ENCODE measurements at places on chromosomes 6 and 20.

GRCh38 chr6:108793516-108794251 lies 54.5 kb upstream of the ARMC2 start:
- DNase-seq = no peak

DNA sequence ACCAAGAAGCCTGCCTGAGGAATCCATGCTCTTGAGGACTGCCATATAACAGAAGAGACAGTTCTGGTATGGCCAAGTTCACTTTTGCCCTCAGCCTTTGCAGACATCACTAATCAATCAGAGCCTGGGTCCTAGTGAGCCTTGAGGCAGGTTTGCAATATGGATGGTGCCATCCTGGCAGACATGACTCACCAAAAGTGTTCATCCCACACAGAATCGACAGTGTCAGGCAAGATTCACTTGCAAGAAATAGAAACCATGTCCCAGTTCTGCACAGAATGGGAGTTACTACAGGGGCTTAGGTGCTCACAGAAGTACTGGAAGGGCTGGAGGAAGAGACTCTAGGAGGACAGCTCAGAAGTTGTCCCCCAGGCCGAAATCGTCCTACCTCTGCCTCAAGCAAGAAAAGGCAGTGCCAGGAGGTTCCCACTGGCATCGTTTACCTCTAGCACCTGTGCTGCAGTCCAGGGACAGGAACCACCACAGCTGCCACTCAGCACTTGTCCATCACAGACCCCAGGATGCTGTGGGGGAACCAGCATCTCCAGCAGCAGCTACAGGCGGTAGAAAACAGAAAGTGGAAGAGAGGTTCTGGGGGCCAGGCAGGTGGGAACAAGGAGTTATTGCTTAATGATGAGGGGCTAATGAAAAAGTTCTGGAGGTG lies 42.6 kb upstream of the PHACTR3 start:
- no peak for DNase-seq

DNA sequence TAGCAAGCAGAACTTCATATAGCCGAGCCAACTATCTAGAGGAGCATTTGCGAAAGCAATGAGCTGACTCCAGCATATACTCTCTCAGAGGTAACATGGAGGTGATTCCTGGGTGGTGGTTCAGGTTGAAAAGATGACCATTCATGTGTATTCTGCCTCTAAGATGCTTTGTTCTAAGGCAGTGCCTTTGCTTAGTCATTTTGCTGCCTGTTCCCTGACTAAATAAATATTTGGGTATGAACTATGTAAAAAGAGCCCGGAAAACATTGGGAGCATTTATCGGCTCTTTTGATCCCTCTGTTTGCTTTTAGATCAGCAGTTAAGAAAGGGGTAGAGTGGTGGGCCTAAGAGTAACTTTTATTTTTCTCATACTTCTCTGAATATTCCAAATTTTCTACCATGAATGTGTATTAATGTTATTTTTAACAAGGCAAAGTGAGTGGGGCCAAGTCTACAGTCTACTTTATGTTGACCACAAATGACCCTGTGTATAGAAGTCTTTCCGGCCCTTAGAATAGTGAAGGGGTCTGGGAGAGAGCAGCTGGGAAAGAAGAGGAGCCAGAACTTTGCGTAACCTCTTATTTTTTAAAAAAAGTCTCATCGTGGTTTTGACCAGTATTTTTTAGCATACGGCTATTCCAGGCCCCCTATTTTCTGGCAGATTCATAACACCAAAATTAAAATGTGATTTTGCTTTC lies 206.5 kb upstream of the EYA4 start:
- no peak for DNase-seq

DNA sequence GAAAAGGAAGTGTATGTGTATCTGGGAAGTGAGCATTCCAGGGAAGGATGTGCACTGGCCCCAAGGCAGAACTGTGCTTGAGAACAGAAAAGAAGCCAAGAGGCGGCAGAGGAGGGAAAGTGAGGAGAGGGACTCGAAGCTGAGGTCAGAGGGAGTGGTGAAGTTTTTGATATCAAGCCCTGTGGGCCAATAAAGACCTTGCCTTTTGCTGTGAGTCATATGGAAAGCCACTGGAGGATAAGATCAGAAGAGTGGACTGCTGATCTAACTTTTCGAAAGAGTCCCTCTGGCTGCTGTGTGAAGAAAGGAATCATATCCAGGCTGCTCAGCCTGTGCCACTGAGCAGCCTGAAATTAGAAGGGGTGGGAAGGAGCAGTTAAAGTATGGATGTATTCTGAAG lies 99.4 kb downstream of the EYA4 start:
- DNase-seq = no peak

GRCh38 chr6:39695447-39695846 lies 29.8 kb downstream of the KIF6 start:
- no peak for DNase-seq

GRCh38 chr6:10655508-10656055 lies 38.8 kb downstream of the C6orf52 start:
- no peak for DNase-seq

- no peak for DNase-seq
Observed at GRCh38 chr6:136030131-136030530, 178.6 kb downstream of the PDE7B start.

- no peak for DNase-seq
Observed at GRCh38 chr6:16742116-16742515, 19.1 kb downstream of the ATXN1 start.

DNA sequence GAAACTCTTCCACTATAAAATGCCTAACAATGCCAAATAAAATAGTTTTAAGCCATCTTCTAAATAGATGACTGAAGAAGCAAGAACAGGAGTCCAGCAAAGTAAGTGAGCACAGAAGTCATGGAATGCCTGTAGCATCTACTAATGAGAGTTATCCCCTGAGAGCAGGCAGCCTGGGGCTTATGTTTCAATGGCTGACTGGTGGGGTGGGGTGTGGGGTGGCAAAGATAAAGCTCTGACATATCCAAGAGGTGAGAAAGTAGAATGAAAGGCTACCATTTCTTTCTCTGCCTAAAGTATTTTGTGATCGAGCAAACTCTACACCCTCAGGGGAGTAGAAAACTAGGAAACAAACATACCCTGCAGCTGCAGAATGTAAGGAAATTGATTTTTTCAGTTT lies 348.8 kb downstream of the TFAP2B start:
- DNase-seq = no peak

DNA sequence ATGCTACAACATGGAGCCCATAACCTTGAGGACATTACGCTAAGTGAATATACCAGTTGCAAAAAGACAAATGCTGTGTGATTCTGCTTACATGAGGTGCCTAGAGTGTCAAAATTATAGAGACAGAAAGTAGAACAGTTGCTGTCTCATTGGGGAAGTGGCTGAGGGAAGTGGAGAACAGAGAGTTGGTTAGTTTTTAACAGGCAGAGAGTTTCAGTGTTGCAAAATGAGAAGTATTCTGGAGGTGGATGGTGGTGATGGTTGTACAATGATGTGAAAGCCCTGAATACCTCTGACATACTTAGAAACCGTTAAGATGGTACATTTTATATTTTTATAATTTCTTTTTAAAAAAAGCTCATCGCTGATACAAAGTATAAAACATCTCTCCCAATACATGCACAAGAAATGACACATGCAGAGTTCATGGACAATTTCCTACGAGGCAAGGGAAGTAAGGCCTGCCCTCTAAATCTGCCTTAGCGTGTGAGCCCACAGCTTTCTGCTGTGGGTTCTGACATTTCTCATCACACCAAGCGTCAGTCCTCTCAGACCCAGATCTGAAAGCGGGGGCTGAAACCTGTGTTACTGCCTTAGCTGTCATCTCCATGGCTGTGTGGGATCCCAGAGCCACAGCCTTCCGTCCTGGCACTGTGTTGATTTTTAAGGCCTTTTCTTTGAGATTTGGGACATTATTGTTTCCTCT lies 126.0 kb downstream of the RNASET2 start:
- DNase-seq = no peak

GRCh38 chr6:88867841-88868731 lies 95.3 kb downstream of the RNGTT start:
- no peak for DNase-seq

GRCh38 chr20:36878941-36879340 lies 3.0 kb downstream of the TLDC2 start:
- no peak for DNase-seq

DNA sequence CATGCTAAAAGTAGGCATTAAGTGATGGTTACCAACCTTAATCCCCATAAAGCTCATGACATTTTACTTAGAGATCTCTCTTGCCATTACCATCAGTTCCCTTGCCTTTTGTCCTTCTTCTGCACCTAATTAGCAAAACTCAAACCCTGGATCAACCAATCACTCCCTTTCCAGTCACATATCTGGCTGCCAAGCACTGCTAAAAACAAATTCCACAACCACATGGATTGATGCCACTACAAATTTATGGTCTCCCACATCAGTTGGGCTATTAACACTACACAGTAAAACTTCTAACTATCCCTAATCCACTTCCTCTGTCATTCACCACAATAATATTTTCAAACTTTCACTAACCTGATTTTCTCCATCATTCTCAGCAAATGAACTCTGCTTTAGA lies 54.3 kb upstream of the RNF146 start:
- DNase-seq = no peak

DNA sequence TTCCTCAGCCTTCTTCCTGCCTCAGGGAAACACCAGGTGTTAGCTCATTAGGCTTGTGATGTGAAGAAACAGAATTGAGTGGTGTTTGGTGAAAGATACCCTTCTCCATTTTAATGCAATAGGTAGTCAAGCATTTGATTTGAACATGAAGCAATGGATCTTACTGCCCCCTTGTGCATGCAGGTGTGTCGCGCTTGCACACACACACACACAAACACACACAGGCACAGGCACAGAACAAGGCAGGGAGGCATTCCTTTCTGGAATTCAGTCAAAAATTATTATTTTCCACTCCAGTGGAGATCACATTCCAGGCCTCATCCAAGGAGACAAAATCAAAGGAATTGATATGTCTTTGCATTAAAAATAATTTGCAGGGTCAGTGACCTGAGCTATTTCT lies 667.0 kb upstream of the MARCKS start:
- no peak for DNase-seq

DNA sequence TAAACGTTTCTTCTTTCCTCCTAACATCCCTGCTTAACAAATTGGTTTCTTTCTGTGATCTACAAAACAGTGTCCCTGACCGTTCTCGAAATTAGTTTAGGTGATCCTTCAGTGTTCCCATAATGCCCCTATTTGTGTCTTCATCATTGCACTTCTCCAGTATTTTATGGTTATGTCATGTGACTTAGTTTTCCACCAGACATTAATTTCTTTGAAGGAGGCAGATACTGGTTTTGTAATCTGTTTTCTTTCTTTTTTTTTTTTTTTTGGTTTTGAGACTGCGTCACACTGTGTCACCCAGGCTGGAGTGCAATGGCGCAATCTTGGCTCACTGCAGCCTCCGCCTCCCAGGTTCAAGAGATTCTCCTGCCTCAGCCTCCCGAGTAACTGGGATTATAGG lies 49.2 kb downstream of the FAM217A start:
- DNase-seq = no peak

- DNase-seq = no peak
Observed at GRCh38 chr6:104705095-104705707, 154.5 kb downstream of the HACE1 start.

DNA sequence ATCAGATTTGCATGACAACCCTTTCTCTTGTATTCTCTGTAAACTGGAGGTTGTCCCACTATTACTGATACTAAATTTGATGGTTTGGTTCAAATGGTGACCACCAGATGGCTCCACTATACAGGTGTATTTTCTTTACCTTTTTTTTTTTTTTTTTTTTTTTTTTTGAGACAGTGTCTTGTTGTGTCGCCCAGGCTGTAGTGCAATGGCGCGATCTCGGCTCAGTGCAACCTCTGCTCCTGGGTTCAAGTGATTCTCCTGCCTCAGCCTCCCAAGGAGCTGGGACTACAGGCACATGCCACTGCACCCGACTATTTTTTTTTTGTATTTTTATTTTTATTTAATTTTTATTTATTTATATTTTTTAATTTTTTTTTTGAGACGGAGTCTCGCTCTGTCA lies 6.6 kb upstream of the WTAP start:
- no peak for DNase-seq

- no peak for DNase-seq
Observed at GRCh38 chr6:55774286-55775028, 100.9 kb downstream of the BMP5 start.

DNA sequence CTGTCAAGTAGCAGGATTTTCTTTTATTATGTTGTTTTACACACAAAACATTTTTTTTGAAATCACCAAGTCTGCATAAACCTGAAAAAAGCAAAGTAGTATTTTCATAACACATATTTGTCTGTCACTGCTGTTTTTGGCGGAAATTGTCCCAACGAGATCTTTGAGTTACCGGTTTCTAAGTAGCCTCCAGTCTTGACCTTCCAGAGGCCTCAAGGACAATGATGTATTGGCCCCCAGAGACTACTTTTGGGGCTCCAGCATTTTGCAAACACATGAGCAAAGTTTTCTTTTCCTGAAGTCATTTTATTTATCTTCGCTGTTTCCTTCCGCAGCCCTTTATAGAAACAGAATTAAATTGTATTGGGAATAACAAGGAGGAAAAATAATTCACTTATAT lies 862.6 kb downstream of the KIF16B start:
- DNase-seq = no peak

DNA sequence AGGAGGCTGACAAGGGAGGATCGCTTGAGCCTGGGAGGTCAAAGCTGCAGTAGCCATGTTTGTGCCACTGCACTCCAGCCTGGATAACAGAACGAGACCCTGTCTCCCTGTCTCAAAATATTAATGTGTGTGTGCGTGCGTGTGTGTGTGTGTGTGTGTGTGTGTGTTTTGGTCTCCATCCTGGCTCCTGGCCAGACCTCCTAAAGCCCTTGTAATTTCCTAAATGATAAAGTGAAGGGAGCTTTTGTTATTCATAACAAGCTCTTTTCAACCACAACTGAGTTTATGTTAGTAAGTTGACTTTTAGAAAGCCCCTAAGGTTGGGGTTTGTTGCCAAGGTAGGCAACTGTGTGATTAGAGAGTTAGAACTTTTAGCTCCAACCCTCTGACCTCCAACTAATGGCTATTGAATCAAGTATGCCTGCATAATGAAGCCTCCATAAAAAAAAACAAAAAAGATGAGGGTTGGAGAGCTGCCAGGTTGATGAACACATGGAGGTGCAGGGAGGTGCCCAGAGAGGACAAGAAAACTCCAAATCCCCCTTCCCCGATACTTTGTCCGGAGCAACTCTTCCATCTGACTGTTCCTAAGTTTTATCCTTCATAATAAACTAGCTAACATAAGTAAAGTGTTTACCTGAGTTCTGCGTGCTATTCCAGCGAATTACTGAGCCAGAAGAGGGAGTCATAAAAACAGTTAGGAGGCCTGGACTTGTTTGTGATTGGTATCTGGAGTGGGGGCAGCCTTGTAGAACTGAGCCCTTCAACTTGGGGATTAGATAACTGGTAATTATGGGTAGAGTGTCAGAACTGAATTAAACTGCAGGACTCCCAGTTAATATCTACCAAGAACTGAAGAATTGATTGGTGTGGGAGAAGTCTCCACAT lies 5.3 kb upstream of the AIF1 start:
- DNase-seq = no peak
